ENCODE measurements at places on chromosomes 12 and 14. TPM values are rescaled to one million over a fixed set of nuclear protein-coding genes. Genes with fewer than 3 reads are reported as not detected.

Gene CLEC4E
- not detected for total RNA-seq

Gene GPR84
- not detected for total RNA-seq

Gene NFYB
- total RNA-seq: 30.6 TPM

Gene RTN1
- not detected for total RNA-seq

Gene RASSF3
- total RNA-seq: 40.4 TPM

DNA sequence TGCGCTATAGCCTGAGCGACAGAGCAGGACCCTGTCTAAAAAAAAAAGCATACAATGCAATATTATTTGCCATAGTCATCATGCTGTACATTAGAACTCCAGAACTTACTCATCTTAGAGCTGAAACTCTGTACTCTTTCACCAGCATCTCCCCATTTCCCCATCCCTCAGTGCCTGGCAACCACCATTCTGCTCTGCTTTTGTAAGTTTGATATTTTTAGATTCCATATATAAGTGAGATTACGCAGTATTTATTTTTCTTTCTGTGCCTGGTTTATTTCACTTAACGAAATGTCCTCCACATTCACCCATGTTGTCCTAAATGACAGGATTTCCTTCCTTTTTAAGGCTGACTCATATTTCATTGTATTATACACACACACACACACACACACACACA is 121.8 kb downstream of the BBS10 start:
- no peaks in the 10 kb centered on the region for H3K36me3 ChIP-seq
- no peak overlapping the region for H3K27ac ChIP-seq
- no peak overlapping the region for H3K4me3 ChIP-seq

DNA sequence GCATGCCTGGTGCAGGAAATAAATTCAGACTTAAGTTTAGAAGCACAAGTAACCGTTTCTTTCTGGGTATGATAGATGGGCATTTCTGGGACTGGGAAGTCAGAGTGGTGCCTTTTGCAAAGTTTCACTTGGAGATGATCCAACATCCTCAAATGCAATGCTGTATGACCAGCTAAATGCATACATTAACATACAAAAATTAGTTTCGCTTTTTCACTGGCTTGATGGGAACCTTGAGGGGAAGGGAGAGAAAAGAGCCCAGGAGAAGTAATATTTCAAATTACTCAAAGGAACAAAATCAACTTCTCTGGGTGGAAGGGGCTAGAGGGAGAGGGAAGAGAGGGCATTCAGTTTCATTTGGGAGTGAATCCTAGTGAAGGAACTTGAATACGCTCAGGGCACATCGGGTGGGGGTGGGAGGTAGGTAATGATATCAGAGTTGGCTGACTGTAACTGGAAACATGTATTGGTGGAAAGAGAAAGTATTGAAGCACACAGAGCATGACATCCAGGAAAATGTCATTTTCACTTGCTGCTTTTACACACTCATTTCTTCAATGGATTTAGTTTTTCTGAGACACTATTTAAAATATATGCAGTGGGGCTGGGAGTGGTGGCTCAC is 175.5 kb downstream of the PTPRO start:
- no peak for DNase-seq
- no peaks in the 10 kb centered on the region for H3K4me1 ChIP-seq
- no peak overlapping the region for H3K4me3 ChIP-seq
- no peaks in the 10 kb centered on the region for H3K36me3 ChIP-seq
- peaks cover 9% of the 10 kb centered on the region for H3K27me3 ChIP-seq

GRCh38 chr14:52923902-52924575 is 26.8 kb downstream of the FERMT2 start:
- no peak overlapping the region for H3K4me3 ChIP-seq
- no peak overlapping the region for H3K27ac ChIP-seq
- peak; percentile 31 for DNase-seq
- H3K27me3 ChIP-seq: peaks cover 2% of the 10 kb centered on the region
- H3K36me3 ChIP-seq: no peaks in the 10 kb centered on the region
- H3K4me1 ChIP-seq: peaks cover 6% of the 10 kb centered on the region

DNA sequence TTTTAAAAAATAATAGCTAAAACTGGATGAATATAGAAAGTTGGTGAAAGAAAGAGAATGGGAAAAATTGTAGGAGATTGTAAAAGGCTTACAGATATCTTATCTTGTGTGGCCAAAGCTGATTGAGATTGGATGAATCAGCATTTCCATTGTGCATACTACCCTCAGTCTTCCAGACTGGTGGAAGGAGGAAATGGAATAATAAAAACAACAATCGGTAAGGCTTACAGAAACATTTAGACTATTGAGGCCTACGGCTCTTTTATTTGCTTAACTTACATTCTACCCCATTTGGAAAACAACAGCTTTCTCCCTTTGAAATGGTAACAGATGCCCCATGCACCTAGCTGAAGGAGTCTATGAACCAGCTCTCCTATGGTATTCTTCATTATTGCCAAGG is 129.8 kb downstream of the PTPRB start:
- no peaks in the 10 kb centered on the region for H3K36me3 ChIP-seq
- no peak for DNase-seq
- no peaks in the 10 kb centered on the region for H3K27me3 ChIP-seq
- H3K4me3 ChIP-seq: no peak overlapping the region
- H3K27ac ChIP-seq: no peak overlapping the region
- no peaks in the 10 kb centered on the region for H3K4me1 ChIP-seq

DNA sequence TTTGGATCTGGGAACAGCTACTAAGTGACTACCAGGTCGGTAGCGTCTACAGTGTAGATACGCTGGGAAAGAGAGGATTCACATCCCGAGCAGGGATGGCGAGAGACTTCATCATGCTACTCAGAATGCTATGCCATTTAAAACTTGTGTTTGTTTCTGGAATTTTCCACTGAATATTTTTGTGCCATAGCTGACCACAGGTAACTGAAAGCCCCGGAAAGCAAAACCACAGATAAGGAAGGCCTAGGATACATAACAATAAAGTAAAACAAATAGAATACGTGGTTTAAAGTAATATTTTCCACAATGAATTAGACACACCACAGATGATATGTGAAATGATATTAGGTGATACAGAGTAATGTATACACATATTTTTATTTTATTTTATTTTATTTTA is 7.9 kb upstream of the HCAR1 start:
- no peak overlapping the region for H3K27ac ChIP-seq
- no peaks in the 10 kb centered on the region for H3K27me3 ChIP-seq
- H3K36me3 ChIP-seq: no peaks in the 10 kb centered on the region
- no peak overlapping the region for H3K4me3 ChIP-seq

GRCh38 chr12:5333096-5333495 is 98.8 kb upstream of the NTF3 start:
- H3K27ac ChIP-seq: no peak overlapping the region
- H3K4me1 ChIP-seq: no peaks in the 10 kb centered on the region
- DNase-seq: no peak
- no peak overlapping the region for H3K4me3 ChIP-seq
- no peaks in the 10 kb centered on the region for H3K36me3 ChIP-seq

GRCh38 chr12:130031571-130032189 is 127.9 kb upstream of the TMEM132D start:
- no peaks in the 10 kb centered on the region for H3K36me3 ChIP-seq
- peaks cover 11% of the 10 kb centered on the region for H3K27me3 ChIP-seq
- H3K27ac ChIP-seq: no peak overlapping the region
- H3K4me3 ChIP-seq: no peak overlapping the region
- DNase-seq: peak; percentile 77

DNA sequence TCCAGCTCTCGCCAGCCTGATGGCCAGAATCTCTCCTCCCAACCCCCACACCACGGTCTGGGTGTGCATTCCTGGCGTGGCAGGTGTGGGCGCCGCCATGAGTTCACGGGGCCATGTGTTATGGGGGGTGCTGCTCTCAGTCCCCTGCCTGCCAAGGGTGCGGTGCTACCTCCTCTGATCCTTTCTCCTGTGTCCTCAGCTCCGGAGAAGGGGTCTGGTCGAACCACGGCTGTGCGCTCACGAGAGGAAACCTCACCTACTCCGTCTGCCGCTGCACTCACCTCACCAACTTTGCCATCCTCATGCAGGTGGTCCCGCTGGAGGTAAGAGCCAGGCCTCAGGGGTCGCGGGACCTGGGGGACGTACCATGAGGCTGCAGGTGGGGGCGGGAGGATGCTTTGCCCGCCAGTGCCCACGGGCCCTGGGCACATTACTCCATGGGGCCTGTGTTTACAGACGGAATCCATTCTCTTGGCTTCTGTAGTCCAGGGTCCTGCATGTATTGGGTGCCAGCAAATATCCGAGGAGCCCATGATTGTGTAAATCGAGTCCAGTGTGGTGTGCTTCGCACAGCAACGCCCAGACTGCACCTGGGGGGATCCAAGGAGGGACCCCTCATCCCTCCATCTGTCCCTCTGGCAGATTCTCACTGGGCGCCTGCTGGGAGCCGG is 130.8 kb downstream of the ADGRD1 start:
- H3K4me3 ChIP-seq: no peak overlapping the region
- no peak overlapping the region for H3K27ac ChIP-seq
- H3K36me3 ChIP-seq: no peaks in the 10 kb centered on the region
- no peaks in the 10 kb centered on the region for H3K4me1 ChIP-seq
- H3K27me3 ChIP-seq: peaks cover 5% of the 10 kb centered on the region

- no peak for DNase-seq
- H3K36me3 ChIP-seq: no peaks in the 10 kb centered on the region
- no peak overlapping the region for H3K27ac ChIP-seq
- no peak overlapping the region for H3K4me3 ChIP-seq
These were observed 119.8 kb downstream of the EPS8 start for GRCh38 chr12:15669256-15669948.

- H3K36me3 ChIP-seq: peaks cover 2% of the 10 kb centered on the region
- DNase-seq: no peak
- H3K27ac ChIP-seq: no peak overlapping the region
- peak overlapping the region; percentile 80 for H3K4me3 ChIP-seq
These were observed 774 bp upstream of the SLC2A13 start for GRCh38 chr12:40106655-40107054.

DNA sequence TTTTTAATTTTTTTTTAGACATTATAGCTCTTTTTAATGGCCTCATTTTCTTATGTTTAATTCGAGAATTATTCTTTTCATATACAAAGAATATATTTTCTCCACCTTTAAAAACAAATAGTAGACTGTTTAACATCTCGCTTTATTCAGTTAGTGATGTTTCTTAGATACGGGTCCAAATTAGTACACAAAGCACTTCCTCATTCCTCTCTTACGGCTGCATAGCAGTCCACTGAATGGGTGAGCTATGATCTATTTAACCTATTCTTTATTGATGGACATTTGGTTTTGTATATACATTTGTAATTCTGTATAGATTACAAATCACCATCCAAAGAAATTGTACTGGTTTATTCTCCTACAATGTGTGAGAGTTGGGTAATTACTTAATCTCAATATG is 8.3 kb upstream of the GPR162 start:
- no peaks in the 10 kb centered on the region for H3K36me3 ChIP-seq
- H3K27ac ChIP-seq: no peak overlapping the region
- H3K4me1 ChIP-seq: peaks cover 7% of the 10 kb centered on the region
- DNase-seq: no peak
- H3K27me3 ChIP-seq: peaks cover 2% of the 10 kb centered on the region

GRCh38 chr12:113805673-113806072 is 160.5 kb downstream of the RBM19 start:
- H3K4me3 ChIP-seq: no peak overlapping the region
- no peak for DNase-seq
- H3K4me1 ChIP-seq: no peaks in the 10 kb centered on the region
- no peak overlapping the region for H3K27ac ChIP-seq
- no peaks in the 10 kb centered on the region for H3K27me3 ChIP-seq

DNA sequence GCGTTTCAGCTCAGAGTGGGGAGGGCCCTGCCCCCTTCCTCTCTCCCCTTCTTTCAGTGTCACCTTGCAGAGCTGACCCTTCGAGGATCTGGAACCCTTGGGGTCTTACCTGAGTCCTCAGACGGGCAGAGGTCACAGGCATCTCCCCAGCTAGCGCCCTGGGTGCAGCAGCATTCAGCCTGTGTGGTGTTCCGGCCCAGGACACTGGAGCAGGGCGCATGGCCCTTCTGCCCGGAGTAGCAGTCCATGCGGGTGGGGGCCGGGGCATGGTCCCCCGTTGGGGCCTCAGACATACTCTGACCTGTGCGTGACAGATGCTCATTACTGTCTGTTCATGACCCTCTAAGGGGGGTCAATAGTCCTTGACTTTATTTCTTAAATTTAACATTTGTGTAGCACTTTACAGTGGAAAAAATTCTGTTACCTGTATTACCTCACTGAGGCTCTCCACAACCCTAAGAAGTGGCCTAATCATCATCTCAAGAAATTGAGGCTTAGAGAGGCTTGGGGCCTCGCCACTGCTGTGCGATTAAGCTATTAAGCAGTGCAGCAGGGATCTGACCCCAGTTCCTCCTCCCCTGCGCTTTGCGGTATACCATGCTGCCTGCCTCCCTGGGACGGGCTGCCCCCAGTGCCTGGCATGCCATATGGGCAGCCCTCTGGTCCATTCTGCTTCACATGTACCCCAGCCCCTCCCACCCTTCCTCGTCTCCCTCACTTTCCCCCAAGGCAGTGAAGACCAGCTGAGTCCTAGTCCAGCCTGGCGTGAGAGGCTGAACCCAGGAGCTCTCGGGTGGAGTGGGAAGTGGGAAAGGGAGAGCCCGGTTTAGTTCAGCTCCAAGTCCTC is 11.5 kb downstream of the ISCA2 start:
- DNase-seq: no peak
- H3K36me3 ChIP-seq: no peaks in the 10 kb centered on the region
- H3K27me3 ChIP-seq: no peaks in the 10 kb centered on the region
- H3K4me1 ChIP-seq: peaks cover 3% of the 10 kb centered on the region

- no peak overlapping the region for H3K4me3 ChIP-seq
- peaks cover under 1% of the 10 kb centered on the region for H3K4me1 ChIP-seq
- no peaks in the 10 kb centered on the region for H3K27me3 ChIP-seq
These were observed 298.5 kb downstream of the ERC1 start for GRCh38 chr12:1289371-1290155.

DNA sequence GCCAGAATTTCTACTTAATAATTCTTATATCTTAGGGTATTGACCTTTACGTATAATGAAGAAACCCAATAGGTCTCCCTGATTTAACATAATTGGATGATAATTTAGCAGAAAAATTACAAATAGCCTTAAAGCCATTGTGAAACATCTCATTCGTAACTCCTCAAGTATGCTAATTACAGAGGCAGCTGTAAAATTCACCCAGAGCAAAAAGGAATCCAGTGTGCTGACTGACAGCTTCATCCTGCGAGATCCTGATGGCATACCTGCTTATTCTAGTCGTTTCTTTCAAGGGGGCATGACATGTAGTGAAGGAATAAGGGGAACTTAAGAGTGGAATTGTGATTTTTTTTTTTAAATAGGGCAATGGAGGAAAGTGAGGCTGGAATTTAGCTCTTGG is 291.5 kb downstream of the FUT8 start:
- peaks cover 9% of the 10 kb centered on the region for H3K4me1 ChIP-seq
- H3K36me3 ChIP-seq: peaks cover 25% of the 10 kb centered on the region
- H3K4me3 ChIP-seq: no peak overlapping the region
- DNase-seq: no peak

DNA sequence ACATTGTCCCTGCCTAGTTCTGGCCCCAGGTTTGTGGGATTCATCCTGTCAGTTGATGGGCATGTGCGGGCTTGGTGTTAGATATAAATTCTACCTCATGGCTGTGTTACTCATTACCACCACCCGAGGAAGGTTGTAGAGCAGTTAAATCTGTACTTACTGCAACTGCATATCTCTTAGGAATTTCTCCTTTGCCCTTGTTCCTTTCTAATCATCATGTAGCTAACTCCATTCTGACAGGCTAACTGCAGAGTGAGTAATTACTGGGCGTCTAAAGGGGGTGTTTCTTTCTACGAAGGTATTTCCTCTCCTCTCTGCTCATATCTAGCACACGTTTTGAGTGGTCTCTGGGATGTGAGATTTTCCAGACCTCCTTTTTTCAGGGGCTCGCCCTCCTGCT is 1076.7 kb downstream of the TMTC2 start:
- no peaks in the 10 kb centered on the region for H3K36me3 ChIP-seq
- H3K4me1 ChIP-seq: no peaks in the 10 kb centered on the region
- H3K4me3 ChIP-seq: no peak overlapping the region
- no peak for DNase-seq
- H3K27me3 ChIP-seq: no peaks in the 10 kb centered on the region
- H3K27ac ChIP-seq: no peak overlapping the region

Data from activated CD8-positive, alpha-beta T cell treated with anti-CD3 and anti-CD28 coated beads for 36 hours (primary cell).